ENCODE measurements at places on chromosomes 1 and 21. TPM values are rescaled to one million over a fixed set of nuclear protein-coding genes. Genes with fewer than 3 reads are reported as not detected.

The CD101 gene
- not detected for total RNA-seq

The HTR6 gene
- total RNA-seq = not detected

The KLHL21 gene
- 52.9 TPM for total RNA-seq

The FCER1A gene
- total RNA-seq = not detected

The NUP210L gene
- not detected for total RNA-seq

The LRRC53 gene
- not detected for total RNA-seq

The S100A9 gene
- not detected for total RNA-seq

The OR14I1 gene
- total RNA-seq = not detected

The SDC3 gene
- 39.7 TPM for total RNA-seq

The SH2D5 gene
- 1.4 TPM for total RNA-seq

The KIRREL1 gene
- 108 TPM for total RNA-seq

The CD1D gene
- total RNA-seq = not detected

The SPATA45 gene
- not detected for total RNA-seq

The IFT25 gene
- 18.4 TPM for total RNA-seq

The L1TD1 gene
- total RNA-seq = 0.11 TPM

The CLCA4 gene
- not detected for total RNA-seq

The SPRR1B gene
- total RNA-seq = not detected

The FGR gene
- not detected for total RNA-seq
